ENCODE measurements at places on chromosomes 5 and 9.
A peak's percentile ranks its signal among the peaks of the same experiment; 100 is the strongest.

DNA sequence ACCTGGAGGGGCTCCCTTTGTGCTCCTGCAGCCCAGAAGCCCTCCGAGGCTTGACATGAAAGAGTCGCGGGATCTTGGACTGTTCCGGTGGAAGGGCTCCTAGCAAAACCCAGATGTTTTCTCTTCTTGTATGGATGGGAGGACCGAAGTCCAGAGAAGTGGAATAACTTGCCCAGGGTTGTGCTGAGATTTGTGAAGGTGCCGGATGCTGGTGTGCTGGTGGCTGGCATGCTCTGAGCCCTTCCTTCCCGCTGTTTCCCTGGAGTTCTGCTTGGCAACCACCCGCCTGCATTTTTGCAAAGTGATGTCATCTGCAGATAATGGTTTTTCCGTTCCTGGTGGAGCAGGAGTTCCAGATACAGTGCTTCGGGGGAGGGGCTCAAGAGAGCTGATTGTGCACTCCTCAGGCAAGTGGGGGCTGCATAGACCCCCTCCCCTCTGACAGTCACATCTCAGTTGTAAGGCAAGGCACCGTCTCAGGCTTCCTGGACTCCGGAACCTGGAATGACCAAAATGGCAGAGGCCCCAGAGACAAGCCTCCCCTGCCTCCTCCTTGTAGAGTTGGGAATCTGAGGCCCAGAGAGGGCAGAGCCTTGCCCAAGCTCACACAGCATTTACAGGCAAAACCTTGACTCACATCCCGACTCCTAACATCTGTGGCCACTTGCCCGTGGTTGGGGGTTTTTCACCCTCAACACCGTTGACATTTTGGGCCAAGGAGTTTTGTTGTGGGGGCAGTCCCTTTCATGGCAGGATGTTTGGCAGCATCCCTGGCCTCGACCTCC lies 157.0 kb downstream of the RGS3 start:
- DNase-seq = peak; percentile 89

- no peak for DNase-seq
Observed at GRCh38 chr9:134211811-134212485, 47.6 kb upstream of the RNU6ATAC start.

DNA sequence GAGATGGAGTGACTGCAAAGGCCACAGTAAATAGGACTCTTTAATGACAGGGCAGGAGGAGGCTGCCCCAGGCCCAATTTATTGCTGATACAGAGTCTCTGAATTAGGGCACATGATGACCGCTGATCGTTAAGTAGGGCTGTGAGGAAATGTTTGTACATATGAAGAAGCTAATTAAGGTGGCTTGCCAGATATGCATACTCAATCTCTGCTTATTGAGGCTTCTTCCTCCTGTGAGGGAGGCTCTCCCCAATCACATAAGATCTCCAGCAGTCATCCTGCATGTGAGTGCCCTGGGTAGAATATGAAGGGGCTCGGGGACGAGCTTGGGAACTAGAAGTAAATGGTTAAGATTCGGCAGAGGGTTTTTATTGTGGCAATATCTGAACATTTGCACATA lies 8.2 kb upstream of the CD180 start:
- DNase-seq = no peak

DNA sequence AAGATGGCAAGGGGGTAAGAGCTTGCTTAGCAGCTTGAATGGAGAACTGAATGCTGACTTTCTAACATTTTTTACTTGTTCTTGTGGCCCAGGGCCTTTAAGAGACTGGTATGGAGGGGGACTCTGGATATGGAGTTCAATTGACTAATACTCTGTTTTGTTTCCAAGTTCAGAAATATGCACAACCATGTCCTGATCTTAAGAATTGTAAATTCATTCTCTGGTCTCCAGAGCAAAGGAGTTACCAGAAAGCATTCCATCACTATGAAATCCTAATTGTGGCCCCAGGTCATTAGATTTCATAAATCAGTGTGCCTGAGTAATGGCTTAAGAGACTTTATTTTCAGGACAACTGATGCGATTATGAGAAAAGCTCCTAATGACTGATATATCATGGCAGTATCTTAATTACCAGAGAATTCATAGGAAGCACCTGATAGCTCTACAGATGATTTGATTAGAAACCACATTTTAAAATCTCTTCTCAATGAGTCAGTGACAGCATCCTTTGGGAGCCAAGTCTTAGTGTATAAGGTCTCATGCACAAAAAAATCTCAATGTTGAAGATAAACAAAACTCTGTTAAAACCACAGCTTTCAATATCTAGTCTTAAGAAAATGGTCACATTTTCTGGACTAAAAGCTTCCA lies 613.6 kb upstream of the KLF4 start:
- no peak for DNase-seq

DNA sequence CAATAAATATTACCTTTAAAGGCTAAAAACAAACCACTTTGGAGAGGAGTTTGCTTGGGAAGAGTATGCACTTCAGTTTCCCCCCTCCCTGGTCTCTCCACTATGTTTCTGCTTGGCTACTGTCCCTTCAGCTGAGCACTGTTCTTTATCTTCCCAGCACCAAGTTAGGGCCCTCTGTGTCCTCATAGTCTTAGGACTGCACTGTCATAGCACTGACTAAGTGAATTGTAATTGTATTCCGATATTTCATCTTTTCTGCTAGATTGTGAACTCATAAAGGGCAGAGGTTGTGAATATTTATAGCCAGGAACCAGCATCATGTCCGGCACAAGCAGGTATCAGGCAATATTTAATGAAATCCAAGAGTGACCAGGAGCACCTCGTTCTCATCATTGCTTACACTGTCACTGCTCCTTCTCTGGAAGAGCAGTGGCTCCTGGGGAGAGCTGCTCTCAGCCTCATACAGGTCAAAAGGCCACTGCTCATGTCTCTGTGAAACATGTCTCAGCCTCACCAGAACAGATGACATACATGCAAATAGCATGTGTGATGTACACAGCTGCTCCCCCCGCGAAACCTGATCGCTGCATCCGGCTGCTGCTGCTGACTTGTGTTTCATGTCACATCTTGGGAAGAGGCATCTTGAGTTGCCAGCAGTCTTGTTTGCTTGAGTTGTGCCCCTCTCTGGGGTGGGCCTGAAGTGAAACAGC lies 279.7 kb upstream of the MSX2 start:
- DNase-seq = no peak
